Activated T-cell treated with anti-CD3 and anti-CD28 coated beads, Interleukin-2, amount 50 U/mL, for 4 hours (primary cell): ENCODE measurements at places on chromosomes 11 and 22.

GRCh38 chr11:27907091-27907490, 200.9 kb downstream of the KIF18A start:
- no peak for DNase-seq

- no peak for DNase-seq
These were observed at the start of gene SLC25A18 for GRCh38 chr22:17562906-17563870. SLC25A18 (plus strand) TSS chr22:17563498; CDS start chr22:17579945, 16,447 bp downstream.

DNA sequence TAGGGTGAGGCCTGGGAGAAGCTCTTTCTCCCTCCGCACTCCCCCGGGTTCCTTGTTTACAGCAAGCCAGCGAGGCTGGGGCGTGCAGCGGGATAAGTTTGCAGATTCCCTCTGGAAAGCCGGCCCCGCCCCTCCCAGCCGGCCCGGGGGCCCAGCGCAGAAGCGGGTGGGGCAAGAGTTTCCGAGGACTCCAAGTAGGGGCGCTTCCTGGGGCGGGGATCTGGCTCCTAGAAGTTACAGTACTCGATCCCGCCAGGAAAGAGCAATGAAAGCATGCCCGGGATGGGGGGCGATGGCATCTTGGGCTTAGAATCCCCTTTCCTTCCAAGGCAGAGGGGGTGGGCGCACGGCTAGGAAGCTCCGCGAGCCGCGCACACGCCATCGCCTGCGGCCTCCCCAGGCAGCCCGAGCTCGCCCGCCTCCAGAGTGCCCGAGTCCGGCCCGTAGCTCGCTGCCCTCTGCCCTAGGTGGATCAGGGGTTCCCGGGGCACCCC, 385 bp downstream of the TST start:
- DNase-seq, result no peak

DNA sequence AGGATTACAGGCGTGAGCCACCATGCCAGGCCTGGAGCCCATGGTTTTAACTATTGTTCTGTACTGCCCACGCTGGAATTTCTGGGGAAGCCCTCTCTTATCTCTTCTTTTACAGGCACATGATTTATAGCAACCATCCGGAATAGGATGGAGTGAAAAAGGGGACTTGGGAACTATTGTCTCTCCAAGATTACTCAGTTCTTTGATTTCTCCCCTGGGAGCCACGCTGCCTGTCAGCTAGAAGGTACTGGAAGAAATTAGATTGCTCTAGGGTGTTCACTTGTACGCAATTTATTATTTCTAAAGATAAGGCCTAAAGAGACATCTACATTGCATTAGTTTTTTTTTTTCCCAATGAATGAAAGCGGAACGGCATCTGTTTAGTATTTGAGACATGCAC, 65.6 kb upstream of the PTPRJ start:
- DNase-seq, result no peak

DNA sequence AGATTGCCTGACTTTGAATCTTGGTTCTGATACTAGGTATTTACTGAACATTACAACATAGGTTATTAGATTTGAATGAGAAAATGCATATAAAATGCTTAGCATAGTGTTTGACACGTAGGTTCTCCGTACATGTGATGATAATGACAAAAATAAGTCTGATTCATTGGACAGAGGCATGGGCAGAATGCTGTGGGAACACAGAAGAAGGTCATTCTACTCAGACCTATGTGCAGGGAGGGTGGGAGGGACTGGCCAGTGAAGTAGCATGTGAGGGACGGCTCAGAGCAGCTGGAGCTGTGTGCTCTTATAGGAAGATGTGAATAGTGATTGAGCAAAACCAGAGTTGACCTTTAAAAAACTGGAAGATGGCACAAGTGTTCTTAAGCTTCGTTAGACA, 256.8 kb upstream of the RAG2 start:
- no peak for DNase-seq
